ENCODE measurements at places on chromosomes 3 and 15. TPM values are rescaled to one million over a fixed set of nuclear protein-coding genes. Genes with fewer than 3 reads are reported as not detected.

The DISP2 gene
- polyA plus RNA-seq = 0.98 TPM

The ALG1L2 gene
- 2.1 TPM for polyA plus RNA-seq

- DNase-seq = no peak
Observed at GRCh38 chr3:136802481-136802996, 16.4 kb upstream of the SLC35G2 start.

The COLQ gene
- 5.2 TPM for polyA plus RNA-seq

DNA sequence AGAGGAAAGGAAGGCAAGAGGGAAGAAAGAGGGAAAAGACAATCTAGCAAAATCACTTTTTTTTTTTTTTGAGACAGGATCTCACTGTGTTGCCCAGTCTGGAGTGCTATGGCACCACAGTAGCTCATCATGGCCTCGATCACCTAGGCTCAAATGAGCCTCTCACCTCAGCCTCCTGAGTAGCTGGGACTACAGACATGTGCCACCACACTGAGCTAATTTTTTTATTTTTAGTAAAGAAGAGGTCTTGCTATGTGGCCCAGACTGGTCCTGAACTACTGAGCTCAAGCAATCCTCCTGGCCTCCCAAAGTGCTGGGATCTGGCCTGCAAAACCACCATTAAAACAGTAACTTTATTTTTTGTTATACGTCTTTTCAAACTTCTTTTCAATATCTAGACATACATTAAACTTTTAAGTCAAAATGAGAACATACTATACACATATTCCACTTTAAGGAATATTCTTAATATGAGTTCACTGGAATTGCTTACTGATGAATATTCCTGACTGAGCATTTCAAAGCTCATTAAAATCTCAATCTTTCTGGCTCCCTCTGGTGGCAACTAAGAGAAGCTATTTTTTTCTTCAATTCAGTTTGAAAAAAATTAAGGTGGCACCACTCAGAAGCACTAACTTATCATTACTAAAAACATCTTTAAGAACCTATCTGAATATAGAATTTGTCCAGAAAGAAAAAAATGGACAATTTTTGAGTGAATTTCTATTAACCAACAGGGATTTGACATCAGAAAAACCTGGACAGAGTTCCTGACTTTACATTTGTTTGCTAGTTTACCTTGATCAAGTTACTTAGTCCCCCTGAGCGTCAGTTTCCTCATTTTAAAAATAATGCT is 40.9 kb downstream of the UACA start:
- no peak for DNase-seq

Measured in right renal pelvis (tissue), 4 donors.